Common myeloid progenitor, CD34-positive (primary cell): ENCODE measurements at places on chromosomes 6 and 20.
A peak's percentile ranks its signal among the peaks of the same experiment; 100 is the strongest.

DNA sequence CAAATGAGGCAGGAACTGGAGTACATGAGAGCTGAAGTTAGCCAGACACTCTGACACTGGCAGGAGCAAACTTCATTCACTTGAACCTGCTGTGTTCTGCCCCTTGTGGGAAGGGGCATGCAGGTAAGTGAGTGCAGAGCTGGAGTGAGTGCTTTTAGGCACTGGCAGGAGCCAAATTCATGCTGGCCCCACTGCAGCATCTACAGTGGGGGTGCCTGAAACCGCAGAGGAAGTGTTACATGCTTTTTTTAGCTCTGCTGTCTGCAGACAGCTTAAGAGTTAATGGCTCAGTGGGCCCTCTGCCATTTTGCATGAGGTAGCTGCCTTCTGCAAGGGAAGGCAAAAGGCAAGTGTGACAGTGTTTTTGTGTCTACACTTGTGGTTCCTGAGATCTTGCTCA, 167.9 kb upstream of the SYNCRIP start:
- DNase-seq, result no peak

DNA sequence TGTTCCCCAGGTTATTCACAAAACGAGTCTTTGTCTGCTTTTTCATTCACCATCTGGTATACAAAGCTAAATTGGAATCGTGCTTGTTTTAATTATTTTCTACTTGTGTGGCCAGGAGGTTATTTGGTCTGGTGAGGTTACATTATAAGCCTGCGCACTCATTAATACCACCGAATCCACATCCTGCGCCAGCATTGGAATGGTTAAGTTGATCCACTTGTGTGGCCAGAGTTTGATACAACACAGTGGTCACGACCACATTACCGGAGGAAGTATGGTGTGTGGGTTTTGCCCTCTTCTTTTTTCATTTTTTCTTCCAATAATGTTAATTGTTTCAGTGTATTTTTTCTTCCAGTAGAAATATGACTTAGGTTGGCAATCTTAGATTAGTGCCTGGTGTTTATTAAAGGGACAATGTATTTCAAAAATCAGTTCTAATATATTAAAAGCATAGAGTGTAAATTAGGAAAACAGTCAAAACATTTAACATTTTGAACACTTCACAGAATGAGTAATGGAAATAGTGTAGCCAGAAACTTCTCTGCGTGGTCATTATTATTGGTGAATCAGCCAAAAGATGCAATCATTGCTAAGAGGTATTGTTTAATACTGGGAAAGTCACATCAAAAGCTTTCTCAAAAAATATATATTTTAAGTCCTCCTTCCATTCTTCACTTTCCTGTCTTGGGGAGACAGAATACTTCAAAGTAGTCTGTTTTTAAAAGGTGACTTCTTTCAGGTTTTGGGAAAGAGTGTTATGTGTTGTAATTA, 84.5 kb downstream of the JARID2 start:
- peak; percentile 81 for DNase-seq

GRCh38 chr20:63268671-63269439, 3.8 kb upstream of the ARFGAP1 start:
- DNase-seq, result no peak

DNA sequence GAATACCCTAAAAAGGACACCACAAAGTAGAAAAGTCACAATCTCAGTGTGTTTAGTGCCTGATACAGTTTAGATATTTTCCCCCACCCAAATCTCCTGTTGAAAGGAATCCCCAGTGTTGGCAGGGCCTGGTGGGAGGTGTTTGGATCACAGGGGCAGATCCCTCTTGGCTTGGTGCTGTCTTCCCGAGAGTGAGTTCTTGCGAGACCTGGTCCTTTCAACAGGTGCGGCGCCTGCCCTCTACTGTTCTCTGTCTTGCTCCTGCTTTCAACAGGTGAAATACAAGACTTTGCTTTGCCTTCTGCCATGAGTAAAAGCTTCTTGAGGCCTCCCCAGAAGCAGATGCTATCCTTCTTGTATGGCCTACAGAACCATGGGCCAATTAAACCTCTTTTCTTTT, 534.3 kb upstream of the NRSN1 start:
- DNase-seq, result no peak

DNA sequence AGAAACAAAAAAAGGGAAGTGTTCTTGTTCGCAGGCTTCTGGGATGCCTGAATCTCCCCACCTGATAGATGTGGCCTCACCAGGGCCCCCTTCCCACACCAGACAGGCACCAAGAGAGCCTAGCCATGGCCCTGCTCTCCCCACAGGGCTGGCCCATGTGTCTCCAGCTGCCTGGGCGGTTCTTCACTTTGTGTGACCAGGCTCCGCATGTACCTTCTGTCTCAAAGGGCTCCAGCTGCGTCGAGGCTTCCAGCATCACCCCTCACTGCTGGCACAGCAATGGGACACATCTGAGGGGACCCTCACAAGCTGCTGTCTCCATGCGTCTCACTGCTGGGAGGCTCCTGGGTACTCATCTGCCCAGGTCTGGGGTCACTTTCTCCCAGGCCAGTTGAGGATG, 362.9 kb downstream of the ZFAND3 start:
- DNase-seq, result no peak

- no peak for DNase-seq
Observed at GRCh38 chr20:44581515-44581914, 864 bp upstream of the PKIG start.

DNA sequence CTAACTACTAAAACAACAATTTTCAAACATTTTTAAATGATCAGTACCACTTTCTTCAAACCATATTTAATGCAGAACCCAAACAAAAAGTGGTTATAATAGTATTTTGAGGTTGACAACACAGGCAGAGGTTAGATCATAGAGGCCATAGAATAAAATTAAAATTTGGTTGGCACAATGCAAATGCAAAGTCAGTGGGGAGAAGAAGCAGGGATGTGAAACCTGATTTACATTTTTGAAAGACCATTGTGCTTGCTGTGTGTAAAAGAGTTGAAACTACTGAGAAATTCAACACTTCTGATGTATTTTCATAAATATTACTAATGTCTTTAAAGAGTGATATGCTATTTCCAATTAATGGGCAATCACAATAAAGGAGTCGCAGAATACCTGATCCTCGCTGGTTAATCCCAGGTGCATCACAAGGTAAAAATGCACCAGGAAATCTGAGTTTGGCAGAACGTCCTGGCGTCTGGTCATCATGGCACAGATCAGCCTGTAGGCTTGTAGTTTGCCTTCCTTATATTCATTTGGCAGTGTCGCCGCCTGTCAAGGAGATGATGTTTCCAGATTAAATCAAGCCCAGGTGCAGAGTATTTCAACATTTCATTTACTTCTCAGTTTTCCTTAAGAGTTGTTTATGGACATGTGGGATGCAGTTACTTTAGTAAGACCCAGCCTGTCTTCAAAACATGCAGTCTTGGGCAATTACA, 141.2 kb downstream of the RALGAPA2 start:
- DNase-seq, result no peak

DNA sequence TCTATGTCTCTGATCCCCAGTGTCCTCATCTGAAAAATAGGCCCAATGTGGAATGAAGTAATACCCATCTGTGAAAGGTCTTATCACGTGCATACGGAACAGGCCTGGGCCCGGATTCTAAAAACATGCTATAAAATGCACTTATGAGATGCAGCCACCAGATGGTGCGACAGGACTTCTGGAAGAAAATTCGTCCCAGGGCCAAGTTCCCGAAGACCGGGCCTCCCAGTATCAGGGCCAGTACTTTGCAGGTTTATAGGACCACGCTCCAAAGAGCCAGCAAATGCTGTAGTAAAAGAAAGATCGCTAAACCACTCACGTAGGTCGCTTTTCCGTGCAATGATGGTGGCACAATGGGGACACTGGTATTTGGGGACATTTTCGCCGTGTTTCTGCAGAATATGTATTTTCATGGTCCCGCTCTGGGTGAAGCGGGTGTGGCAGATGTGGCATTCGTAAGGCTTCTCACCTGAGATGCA, 10.6 kb downstream of the CTCFL start:
- peak; percentile 75 for DNase-seq

DNA sequence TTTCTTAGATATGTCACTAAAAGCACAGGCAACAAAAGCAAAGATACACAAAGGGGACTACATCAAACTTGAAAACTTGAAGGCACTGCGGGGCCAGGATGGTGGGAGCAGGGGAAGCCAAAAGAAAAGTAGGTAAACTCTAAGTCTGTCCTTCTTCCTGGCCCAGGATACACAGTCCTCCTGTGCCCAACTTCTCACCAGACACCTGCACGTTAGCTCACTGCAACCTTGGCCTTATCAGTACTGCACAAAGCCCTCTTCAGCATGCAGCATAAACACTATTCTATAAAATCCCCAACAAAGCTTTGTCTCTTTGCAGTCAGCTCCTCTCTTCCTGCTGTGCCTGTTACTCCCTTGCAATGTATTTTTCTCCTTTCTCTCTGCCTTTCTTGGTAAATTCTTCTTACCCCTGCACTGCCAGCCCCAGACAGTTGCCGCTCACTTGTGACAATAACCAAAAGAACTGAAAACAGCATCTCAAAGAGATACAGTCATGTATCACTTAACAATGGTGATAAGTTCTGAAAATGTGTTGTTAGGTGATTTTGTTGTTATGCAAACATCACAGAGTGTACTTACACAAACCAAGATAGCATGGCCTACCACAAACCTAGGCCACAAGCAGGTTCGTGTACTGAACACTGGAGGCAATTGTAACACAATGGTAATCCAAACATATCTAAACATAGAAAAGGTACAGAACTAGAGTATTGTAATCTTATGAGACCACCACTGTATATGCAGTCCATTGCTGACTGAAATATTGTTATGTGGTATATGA, 51.2 kb downstream of the NINL start:
- no peak for DNase-seq
